Central memory CD8-positive, alpha-beta T cell (primary cell): ENCODE measurements at places on chromosomes 7 and 10.

- no peak for DNase-seq
- no peak overlapping the region for H3K27ac ChIP-seq
- no peaks in the 10 kb centered on the region for H3K27me3 ChIP-seq
- H3K4me1 ChIP-seq: peaks cover 40% of the 10 kb centered on the region
These were observed 22.5 kb downstream of the IL2RA start for GRCh38 chr10:6039711-6040110.

- H3K4me3 ChIP-seq: no peak overlapping the region
- H3K4me1 ChIP-seq: peaks cover 19% of the 10 kb centered on the region
- no peak overlapping the region for H3K27ac ChIP-seq
- no peak for DNase-seq
- no peaks in the 10 kb centered on the region for H3K27me3 ChIP-seq
These were observed 228.3 kb downstream of the CAMK1D start for GRCh38 chr10:12577610-12578009.

DNA sequence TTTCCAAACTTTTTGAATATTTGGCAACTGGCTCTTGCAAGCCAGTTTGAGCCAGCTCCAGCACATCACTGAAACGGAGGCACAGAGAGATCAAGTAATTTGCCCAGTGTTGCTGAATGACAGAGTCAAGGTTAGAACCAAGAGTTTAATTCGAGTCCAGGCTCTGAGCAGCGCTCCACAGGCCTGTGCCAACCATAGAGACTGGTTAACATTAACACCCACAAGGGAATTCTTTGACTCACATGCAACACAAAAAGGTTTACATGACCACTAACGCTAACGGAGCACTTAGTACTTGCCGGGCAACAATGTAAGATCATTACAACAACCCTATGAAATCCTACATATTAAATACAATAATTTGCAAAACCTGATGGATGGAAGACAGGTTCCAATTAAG lies 1.5 kb downstream of the RGS10 start:
- H3K4me1 ChIP-seq: peaks cover 67% of the 10 kb centered on the region
- DNase-seq: no peak
- H3K27ac ChIP-seq: peak overlapping the region; percentile 14
- H3K4me3 ChIP-seq: peak overlapping the region; percentile 93
- H3K27me3 ChIP-seq: no peaks in the 10 kb centered on the region

GRCh38 chr7:138237995-138238394 lies 161.7 kb downstream of the AKR1D1 start:
- H3K4me1 ChIP-seq: no peaks in the 10 kb centered on the region
- H3K36me3 ChIP-seq: peaks cover 2% of the 10 kb centered on the region
- H3K27me3 ChIP-seq: no peaks in the 10 kb centered on the region
- no peak overlapping the region for H3K4me3 ChIP-seq
- no peak for DNase-seq

DNA sequence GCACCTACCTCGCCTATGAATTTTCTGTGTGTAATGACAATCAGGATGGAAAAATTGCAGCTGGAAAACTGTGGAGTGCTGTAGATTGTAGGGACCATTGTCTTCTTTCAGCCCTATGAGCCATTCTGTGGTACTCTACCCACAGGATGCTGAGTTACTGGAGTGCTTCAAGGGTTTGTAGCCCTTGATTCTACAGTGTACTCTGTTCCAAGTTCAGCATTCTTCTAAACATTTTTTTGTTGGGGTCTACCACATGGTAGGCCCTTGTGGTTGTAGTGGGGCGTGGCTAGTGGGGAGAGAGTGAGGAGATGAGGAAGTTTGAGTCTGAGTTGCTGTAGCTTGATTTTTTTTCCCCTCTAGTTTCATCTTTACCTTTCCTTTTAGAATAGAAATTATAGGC lies 33.5 kb downstream of the REEP3 start:
- peaks cover 1% of the 10 kb centered on the region for H3K36me3 ChIP-seq
- H3K4me3 ChIP-seq: no peak overlapping the region

DNA sequence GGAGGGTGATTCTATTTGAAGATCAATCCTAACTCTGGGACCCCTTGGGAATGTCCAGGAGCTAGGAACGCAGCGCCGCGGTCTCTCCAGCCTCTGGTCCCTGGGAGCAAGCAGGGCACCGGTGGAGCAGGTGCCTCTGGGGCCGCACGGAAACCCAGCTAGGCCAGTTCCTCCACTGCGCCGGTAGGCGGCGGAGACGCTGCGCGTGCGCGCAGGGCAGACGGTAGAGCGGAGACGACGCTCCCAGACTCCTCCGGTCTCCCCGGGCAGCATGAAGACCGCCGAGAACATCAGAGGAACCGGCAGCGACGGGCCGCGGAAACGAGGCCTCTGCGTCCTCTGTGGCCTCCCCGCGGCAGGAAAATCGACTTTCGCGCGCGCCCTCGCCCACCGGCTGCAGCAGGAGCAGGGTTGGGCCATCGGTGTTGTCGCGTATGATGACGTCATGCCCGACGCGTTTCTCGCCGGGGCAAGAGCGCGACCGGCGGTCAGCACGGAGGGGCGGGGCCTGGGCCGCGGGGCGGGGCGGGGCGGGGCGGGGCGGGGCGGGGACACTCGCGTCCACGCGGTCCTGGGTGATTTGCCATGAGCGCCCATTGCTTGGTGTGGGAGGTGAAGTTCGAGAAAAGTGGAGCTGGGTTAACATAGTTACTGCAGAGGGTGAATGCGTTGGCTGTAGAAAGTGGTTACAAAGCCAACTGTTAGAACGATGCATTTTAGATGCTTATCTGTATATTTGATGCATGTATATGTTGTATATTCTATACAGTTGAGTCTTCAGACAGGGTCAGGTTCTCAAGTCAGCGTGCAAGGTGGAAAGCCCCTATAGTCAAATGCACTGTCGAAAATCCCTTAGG lies at the start of gene PSTK:
TSS of gene PSTK (plus strand) at position 193 of the 857 bp plus-strand sequence. CDS start at position 272, 79 bp downstream.
- H3K27me3 ChIP-seq: no peaks in the 10 kb centered on the region
- H3K36me3 ChIP-seq: peaks cover 17% of the 10 kb centered on the region
- peak within 1 kb of the TSS; percentile 91 for H3K4me3 ChIP-seq
- DNase-seq: peak; percentile 82
- H3K4me1 ChIP-seq: peaks cover 27% of the 10 kb centered on the region
- peak within 1 kb of the TSS; percentile 96 for H3K27ac ChIP-seq

- H3K27ac ChIP-seq: no peak overlapping the region
- peaks cover 27% of the 10 kb centered on the region for H3K4me1 ChIP-seq
- peaks cover 2% of the 10 kb centered on the region for H3K36me3 ChIP-seq
- no peak overlapping the region for H3K4me3 ChIP-seq
- no peak for DNase-seq
These were observed 1.3 kb upstream of the PLAU start for GRCh38 chr10:73909540-73910115.

DNA sequence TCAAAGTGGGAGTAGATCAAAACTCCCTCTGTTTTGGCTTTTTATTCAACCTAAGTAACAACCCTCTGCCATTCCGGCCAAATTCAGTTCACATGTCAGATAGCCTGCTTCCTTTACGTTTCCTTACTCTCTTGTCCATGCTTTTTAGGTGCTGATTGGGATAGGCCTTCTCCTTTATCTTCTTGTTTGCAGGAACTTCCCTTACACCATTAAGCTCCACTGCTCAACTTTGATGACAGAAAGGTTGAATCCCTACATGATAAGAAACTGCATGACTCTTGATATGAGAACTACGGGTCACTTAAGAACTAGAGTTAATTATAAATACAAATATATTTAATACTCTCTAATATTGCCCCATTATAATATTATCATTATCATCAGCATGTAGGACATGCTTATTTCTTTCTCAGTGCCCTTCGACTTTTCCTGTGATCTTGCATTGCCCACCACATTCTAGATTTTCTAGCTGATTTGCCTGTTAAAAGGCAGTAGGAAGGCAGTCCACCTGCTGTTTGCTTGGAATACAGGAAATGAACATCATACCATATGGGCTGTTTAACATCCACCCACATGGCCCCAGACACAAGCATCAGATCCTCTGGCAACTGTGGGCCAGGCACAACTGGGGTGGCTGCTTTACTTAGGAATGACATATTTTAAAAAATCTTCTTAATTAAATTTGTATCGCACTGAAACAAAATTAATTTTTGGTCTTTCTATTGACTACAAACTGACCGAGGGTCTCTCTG lies 59.7 kb upstream of the CCDC6 start:
- peaks cover 2% of the 10 kb centered on the region for H3K36me3 ChIP-seq
- H3K4me3 ChIP-seq: no peak overlapping the region
- no peaks in the 10 kb centered on the region for H3K4me1 ChIP-seq
- no peak for DNase-seq
- no peak overlapping the region for H3K27ac ChIP-seq

DNA sequence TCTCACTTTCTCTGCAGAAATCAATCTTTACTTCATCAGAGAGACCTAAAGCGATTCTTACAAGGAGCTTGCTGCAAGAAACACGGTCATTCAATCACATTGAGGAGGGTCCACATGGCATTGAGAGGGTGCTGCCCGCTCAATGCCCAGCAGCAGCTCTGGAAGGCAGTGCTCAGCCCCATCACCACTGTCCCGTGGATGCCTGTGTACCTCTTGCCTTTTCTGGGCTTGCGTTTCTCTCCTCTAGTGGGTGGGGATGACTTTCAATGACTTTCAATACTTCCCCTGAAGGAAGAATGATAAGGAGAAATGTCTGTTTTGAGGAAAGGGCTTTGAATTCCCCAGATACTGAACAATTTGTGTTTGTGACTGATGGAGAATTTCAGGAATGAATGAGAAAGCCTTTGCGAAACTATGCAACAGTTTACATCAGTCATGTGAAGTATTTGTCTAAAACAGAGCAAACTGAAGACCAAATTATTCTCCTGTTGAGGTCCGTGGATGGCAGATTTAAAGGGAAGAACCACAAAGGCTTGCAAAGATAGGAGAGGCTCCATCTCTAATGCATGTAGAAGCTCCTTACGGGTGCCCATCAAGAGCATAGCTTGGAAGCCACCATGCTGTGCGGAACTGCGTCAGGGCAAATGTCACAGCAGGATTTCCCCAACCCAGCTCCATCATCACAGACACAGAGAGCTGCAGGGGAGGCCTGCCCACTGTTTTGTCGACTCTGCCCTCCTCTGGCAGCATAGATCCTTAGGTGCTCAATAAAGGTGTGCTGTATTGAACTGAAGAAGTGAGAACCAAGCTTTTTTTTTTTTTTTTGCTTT lies 6.6 kb upstream of the ZNF22 start:
- peaks cover 16% of the 10 kb centered on the region for H3K4me1 ChIP-seq
- no peak for DNase-seq
- no peak overlapping the region for H3K4me3 ChIP-seq

- H3K36me3 ChIP-seq: no peaks in the 10 kb centered on the region
- DNase-seq: no peak
- H3K27ac ChIP-seq: no peak overlapping the region
- H3K4me1 ChIP-seq: no peaks in the 10 kb centered on the region
- H3K27me3 ChIP-seq: no peaks in the 10 kb centered on the region
- no peak overlapping the region for H3K4me3 ChIP-seq
These were observed 16.3 kb upstream of the SIRT1 start for GRCh38 chr10:67868132-67868531.

- DNase-seq: peak; percentile 19
- H3K27ac ChIP-seq: no peak overlapping the region
- peak overlapping the region; percentile 67 for H3K4me3 ChIP-seq
- no peaks in the 10 kb centered on the region for H3K27me3 ChIP-seq
These were observed 1.0 kb downstream of the SEPHS1 start for GRCh38 chr10:13347043-13347499.

DNA sequence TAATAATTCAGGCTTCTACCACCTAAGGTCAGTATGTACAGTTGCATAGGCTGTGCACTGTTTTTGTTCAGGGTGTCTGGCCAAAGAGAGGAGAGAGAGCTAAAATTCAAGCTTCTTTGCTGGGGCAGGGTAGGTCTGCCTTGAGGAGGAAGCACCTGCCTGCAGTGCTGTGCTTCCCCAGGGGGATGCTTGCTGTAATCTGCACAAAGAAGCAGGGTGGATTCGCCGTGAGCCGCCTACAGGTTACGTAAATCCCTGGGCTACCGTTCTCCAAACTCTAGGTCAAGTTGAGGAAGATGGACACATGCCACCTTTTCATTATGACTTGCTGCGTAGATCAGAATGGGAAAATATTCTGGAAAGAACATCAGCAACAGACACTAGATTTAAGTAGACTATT lies 543.3 kb downstream of the TNS3 start:
- H3K36me3 ChIP-seq: no peaks in the 10 kb centered on the region
- no peaks in the 10 kb centered on the region for H3K4me1 ChIP-seq
- no peak for DNase-seq
- no peak overlapping the region for H3K4me3 ChIP-seq

DNA sequence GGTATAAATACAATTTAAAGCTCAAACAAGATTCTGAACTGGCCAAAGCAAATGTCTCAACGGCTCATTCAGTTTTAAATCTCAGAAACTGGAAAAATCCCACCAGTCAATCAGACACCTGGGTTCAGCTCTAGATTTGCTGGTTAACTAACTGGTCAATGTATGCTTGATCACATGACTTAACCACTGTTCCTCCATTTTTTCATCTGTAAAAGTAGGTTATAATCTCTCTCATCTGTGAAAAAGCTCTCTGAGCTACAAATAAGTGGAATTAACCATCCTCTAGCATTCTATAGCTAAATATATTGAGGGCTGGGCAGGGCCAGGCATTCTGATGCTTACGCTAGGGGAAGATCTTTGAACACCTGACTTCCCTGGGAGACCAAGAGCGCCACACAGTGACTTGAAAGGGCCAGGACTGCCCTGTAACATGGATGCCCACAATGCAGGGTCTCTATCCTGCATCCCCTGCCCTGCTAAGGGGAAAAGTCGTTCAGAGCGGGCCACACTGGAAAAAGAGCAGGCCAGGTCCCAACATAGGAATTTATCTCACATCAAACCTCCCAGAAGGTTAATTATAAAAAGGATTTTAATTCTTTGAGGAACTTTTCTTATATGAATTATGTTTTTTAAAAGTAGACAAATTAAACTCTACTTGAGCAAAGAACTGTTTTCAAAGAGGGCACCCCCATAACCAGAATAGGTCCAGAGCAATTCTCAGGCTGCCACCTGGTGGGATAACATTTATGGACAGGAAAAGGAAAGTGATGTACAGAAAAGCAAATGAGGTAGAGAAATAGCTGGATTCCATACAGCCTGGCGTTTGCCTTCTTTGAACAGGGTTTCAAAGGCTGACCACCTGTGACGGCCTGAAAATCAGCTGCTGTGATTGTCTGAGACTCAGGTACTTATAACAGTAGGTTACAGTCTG lies 1.8 kb downstream of the RP9 start:
- peak overlapping the region; percentile 78 for H3K4me3 ChIP-seq
- H3K27me3 ChIP-seq: no peaks in the 10 kb centered on the region
- peaks cover 51% of the 10 kb centered on the region for H3K4me1 ChIP-seq
- peaks cover 15% of the 10 kb centered on the region for H3K36me3 ChIP-seq
- peak; percentile 22 for DNase-seq

- DNase-seq: no peak
- no peaks in the 10 kb centered on the region for H3K36me3 ChIP-seq
- H3K27ac ChIP-seq: no peak overlapping the region
- no peaks in the 10 kb centered on the region for H3K27me3 ChIP-seq
These were observed 11.6 kb upstream of the LIPF start for GRCh38 chr10:88652616-88653015.

GRCh38 chr7:108328174-108328651 lies 128.0 kb downstream of the NRCAM start:
- H3K27ac ChIP-seq: no peak overlapping the region
- DNase-seq: no peak
- H3K4me3 ChIP-seq: no peak overlapping the region
- no peaks in the 10 kb centered on the region for H3K27me3 ChIP-seq
- H3K36me3 ChIP-seq: no peaks in the 10 kb centered on the region

- no peak overlapping the region for H3K27ac ChIP-seq
- H3K4me3 ChIP-seq: no peak overlapping the region
- peaks cover 10% of the 10 kb centered on the region for H3K36me3 ChIP-seq
- H3K27me3 ChIP-seq: peaks cover 93% of the 10 kb centered on the region
- DNase-seq: no peak
These were observed 27.7 kb upstream of the VAX1 start for GRCh38 chr10:117165538-117166417.
